Muscle of leg (tissue), 16 donors: ENCODE measurements at places on chromosomes 5 and 9. TPM values are rescaled to one million over a fixed set of nuclear protein-coding genes. Genes with fewer than 3 reads are reported as not detected.

GRCh38 chr5:54360925-54361662 is 50.7 kb upstream of the ARL15 start:
- no peak for DNase-seq

DNA sequence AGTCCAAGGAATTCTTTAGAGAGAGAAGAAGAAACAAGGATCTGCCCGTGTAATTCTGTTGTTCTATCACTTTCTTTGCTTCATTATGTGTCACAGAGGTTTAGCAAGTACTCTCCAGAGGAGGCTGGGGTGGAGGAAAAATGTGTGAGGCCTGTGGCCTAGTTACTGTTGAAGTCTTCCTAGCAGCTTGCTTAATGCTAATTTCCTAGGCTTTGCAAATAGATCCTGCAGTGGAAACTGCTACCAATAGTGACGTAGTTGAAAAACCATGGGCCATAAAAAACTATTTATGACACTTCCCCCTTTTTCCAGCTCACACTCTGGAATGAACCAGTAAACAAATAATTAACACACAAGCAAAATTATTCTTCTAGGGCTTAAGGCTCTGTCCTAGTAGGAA is 27.0 kb upstream of the C9orf72 start:
- peak; percentile 69 for DNase-seq

The PCDHB5 gene
- 3.1 TPM for total RNA-seq

- no peak for DNase-seq
Measured at GRCh38 chr5:32278406-32278805, 34.3 kb downstream of the MTMR12 start.
